Fibroblast of mammary gland (primary cell): ENCODE measurements at places on chromosomes 6 and 20.

DNA sequence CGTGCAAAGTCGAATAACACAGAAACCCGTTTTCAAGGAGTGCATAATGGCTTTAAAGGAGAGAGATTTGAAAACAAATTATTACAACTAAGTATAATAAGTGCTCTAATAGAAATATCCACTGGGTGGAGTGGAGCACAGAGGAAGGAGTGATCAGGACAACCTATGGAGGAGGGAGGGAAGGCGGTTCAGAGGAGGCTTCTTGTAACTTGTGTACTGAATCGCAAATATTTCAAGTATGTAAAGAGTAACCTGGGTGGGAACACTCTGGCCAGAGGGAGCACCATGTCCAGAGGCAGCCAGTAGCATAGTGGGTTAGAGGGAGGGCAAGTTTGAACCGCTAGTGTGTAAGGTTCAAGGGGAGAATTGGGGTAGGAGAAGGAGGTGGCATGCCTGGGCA lies 21.6 kb upstream of the TNFAIP3 start:
- DNase-seq, result no peak

GRCh38 chr20:52683761-52684160 lies 288.4 kb upstream of the TSHZ2 start:
- DNase-seq, result no peak

DNA sequence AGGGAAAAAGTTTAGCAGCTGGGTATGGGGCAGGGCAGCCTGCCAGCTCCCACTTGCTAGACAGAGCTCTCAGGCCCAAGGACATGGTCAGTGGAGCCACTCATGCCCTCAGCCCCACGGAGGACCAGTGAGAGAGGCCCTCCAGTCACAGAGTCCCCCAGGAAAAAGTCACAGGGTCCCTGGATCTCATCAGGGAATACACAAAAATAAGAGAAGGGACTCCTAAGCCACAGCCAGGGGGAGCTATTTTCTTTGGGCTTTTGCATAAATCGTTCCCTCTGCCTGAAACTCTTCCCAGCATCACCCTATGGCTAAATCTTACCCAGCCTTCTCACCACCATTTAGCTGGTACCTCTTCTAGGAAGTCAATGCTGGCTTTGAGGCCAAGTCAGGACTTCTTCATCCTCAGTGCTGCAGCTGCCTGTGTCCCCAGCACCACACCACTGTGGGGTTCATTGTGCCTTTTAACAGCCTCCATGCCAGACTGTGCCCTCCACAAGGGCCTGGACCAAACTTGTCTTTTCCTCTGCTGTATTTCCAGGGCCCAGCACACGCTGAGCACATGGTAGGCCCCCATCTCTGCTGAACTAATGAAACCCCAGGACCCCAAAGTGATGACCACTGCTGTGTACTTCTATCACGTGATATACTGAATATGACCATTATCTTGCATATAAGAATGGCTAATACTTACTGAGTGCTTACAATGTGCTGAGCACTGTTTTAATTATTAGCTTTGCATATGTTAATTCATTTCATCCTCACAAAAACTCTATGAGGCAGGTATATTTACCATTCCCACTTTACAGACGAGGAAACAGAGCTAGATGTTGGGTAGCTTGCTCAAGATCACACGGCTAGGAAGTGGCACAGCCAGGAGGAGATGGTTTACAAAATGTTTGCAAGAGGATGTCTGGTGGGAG lies 2.0 kb downstream of the ZNF335 start:
- peak; percentile 76 for DNase-seq

DNA sequence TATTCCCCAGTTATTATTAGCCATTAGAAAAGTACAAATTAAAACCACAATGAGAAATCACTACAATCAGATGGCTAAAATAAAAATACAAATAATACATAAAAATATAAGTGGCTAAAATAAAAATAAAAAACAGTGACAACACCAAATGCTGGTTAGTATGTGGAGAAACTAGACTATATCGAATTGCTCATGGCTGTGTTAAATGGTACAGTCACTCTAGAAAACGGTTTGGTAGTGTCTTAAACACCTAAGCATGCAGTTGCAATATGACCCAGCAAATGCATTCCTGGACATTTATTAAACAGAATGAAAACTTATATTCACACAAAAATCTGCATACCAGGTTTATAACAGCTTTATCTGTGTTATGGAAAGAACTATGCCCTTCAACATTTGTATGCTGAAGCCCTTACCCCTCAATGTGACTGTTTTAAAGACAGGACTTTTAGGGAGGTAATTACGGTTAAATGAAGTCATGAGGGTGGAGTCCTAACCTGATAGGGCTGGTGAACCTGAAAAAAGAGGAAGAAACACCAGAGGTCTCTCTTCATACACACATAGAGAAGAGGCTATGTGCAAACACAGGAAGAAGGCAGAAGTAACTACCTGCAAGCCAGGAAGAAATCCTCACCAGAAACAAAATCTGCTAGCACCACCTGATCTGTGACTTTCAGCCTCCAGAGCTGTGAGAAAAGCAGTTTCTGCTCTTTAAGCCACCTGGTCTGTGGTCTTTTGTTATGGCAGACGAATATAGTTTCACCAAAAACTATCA lies 84.9 kb downstream of the ASCC3 start:
- no peak for DNase-seq

DNA sequence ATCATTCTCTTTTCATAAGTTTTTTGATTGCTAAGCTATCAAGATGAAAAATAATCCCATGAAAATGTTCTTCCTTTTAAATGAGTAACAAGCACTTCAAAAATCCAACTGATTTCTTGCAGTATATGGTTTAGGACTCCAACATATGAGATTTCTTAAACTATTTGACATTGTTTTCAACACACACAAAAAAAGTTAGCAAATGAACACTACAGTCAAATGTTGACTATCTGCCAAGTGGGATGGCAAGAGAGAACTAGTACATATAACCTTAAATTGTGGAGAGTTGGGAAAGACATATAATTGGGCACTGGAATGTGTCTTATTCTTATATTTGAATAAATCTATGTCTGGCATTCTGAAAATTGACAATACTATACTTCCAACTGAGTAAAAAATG lies 15.6 kb downstream of the COL21A1 start:
- DNase-seq, result no peak

DNA sequence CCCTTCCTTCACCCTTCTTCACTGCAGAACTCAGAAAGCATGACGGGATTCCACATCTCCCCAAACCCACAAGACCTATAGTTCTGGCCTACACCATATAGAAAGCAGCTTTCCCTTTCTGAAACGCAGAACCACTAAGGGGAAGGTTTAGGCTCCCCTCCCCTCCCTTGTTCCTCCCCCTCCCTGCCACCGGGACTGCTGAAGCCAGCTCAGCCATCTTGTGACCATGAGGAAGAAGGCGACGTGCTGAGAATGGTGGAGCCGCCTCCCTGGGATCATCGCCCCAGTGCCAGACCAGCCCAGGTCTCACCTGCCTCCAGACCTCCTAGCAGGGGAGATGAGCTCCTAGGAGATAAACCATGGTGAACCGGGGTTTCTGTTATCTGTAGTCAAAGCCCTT lies 19.6 kb downstream of the SERPINB6 start:
- no peak for DNase-seq

- DNase-seq, result peak; percentile 28
These were observed 17.5 kb upstream of the ZSCAN9 start for GRCh38 chr6:28207510-28208110.

GRCh38 chr20:24483435-24484080 lies 14.1 kb downstream of the SYNDIG1 start:
- DNase-seq, result no peak

GRCh38 chr6:21791581-21791980 lies 198.0 kb downstream of the SOX4 start:
- DNase-seq, result no peak

DNA sequence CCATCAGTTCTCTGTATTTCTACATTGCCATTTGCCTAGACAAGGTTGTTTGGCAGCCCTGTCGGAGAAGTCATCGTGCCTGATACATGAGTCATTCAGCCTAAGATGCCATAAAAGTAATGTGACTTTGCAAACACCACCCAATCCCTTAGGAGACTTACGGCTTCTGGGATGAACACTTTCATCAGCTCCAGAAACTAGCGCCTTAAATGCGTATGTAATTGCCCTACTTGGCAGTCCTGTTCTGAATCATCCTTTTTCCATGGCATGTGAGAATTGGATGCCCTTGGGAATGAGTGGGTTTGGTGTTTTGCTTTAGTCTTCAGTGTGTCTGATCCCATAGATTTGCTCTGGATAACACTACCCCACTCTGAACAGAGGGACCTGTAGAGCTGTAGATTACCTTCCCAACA lies 158.5 kb downstream of the SASH1 start:
- DNase-seq, result peak; percentile 100

GRCh38 chr6:1470040-1470439 lies 80.7 kb downstream of the FOXF2 start:
- DNase-seq, result no peak

- no peak for DNase-seq
These were observed 746 bp upstream of the PRND start for GRCh38 chr20:4720977-4721349.

- DNase-seq, result no peak
These were observed 74.3 kb downstream of the ADGRG6 start for GRCh38 chr6:142376115-142376514.

- no peak for DNase-seq
These were observed 24.4 kb downstream of the KCNQ2 start for GRCh38 chr20:63448031-63448430.

- DNase-seq, result peak; percentile 66
These were observed 557.3 kb upstream of the CDH4 start for GRCh38 chr20:60694763-60695162.

DNA sequence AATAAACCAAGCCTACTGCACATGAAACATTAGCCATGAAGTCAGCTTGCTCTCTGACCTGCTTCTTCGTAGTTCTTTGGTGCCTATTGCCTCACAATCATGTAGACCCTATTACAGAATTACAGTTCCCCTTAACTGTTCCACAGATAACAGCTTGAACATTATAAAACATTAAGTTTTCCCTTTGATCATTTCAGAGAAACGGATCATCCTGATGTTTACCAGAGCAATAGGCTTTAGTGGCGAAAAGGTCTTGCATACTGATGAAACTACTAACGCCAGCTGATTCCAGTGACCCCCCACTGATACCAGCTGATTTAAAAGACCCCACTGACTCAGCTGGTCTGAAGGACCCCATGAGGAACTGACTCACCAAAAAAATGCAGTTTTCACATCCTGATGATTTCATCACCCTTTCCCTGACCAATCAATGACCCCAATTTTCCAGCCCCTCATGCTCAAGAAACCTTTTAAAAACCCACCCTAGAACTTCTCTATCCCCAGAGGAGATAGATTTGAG lies 39.4 kb upstream of the MLIP start:
- peak; percentile 3 for DNase-seq

DNA sequence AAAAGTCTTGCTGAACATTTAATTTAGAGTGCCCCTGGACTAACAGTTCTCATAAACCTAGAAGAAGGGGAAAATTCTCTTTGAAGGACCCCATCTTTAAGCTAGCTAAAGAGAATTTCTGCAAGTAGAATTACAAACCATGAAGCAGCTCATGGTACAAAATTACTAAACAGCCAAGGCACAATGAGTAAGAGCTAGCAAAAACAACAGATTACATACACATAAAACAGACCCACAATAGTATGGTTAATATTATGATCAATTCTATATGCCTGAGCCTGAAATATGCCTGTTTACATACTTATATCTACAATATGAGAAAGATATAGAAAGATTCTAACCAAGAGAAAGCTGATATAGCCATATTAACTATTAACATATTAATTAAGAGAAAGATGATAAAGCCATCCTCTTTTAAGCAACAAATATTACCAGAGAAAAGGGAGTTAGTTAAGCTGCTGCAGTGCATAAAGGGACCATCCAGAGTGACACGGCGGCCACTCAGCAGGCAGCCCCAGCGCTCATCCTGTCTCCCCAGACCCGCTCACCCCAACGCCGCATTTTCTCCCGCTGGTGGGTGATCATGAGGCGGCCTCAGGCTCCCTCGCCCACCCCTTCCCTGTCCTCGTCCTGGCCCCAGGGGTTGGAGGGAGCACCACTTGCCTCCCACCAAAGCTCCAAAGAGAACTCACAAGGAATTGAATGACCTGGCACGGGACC lies 98.4 kb upstream of the CARMIL1 start:
- no peak for DNase-seq

DNA sequence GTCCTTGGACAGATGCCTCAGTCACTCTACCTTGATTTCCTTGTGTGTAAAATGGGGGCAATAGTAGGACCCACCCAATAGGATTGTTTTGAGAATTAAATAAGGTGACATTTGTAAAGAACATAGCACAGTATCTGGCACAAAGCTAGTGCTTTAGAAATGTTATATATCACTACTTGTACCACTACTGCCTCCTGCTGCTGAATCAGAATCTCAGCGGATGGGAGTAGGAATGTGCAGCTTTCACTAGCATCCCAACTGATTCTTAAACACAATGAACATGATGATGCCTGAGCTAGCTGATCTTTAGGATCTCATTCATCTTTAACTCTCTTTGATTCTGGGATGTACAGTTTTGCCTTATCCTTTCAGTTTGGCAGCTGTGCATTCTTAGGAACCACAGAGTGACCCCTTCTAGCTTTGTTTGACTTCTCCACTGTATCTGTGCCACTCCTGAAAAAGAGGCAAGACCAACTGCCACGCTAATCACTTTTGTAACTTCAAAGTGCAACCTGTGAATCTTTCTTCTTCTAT lies 7.2 kb downstream of the PBOV1 start:
- no peak for DNase-seq

- no peak for DNase-seq
These were observed 76.1 kb upstream of the HSF2 start for GRCh38 chr6:122323361-122323760.

- DNase-seq, result peak; percentile 60
These were observed 17.1 kb upstream of the NCOA7 start for GRCh38 chr6:125773387-125774341.

DNA sequence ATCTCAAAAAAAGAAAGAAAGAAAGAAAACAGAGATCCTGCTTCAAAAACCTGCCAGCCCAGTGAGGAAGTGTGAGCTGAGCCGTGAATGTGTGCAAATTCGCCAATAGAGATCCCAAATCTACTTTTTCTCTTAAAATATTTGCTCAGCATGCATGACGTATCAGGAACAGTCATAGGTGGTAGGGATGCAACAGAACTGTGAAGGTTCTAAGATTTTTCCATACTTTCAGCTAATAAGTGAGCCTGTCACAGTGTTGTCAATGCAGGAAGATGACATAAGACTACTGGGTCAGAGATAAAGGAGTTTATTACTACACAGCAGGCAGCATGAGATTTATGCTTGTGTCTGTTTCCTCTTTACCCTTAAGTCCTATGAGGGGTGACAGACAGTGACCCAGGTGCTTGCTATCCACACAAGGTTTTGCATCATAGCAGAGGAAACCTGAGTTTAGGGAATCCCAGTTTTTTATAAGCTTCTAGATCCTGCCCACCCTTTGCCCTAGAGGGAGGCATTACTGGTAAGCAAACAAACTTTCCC lies 273.4 kb downstream of the BMP7 start:
- DNase-seq, result no peak

DNA sequence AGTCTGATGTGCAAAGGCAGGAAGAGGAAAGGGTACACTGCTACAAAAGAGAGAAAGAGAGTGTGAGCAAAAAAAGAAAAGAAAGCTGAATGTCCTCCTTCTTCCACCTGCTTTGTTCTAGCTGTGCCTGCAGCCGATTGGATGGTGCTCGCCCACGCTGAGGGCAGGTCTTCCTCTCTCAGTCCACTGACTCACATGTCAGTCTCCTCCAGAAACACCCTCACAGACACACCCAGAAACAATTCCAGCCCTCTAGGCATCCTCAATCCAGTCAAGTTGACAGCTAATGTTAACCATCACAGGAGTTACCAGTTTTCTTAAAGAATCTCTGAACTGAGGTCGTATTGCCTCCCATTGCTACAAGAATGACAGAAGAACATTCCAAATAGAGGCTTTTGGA lies 411.9 kb upstream of the SASH1 start:
- no peak for DNase-seq

- no peak for DNase-seq
These were observed 41.8 kb upstream of the UBR2 start for GRCh38 chr6:42522036-42522435.
